CD14-positive monocyte (primary cell): ENCODE measurements at places on chromosomes 7 and 10.
A peak's percentile ranks its signal among the peaks of the same experiment; 100 is the strongest.

DNA sequence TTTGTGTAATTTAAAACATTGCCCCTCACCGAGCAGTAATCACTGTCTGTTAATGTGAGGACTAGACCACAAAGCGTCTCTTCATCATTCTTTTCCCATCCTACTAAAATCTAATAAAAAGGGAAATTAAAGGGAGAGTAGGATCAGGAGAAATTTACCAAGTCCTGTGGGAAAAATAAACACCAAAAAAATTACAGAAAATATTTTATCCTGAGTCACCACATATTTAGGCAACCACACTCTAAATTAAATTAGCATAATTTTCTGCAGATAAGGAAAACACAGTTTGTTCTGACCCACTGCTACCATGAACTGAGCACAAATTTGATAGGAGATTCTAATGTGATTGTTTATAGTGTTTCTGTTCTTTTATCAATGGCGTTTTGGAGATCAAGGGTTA is 49.3 kb downstream of the CCDC6 start:
- peaks cover 4% of the 10 kb centered on the region for H3K4me1 ChIP-seq
- DNase-seq, result no peak
- no peak overlapping the region for H3K4me3 ChIP-seq
- H3K27me3 ChIP-seq, result no peaks in the 10 kb centered on the region
- H3K36me3 ChIP-seq, result peaks cover 2% of the 10 kb centered on the region

DNA sequence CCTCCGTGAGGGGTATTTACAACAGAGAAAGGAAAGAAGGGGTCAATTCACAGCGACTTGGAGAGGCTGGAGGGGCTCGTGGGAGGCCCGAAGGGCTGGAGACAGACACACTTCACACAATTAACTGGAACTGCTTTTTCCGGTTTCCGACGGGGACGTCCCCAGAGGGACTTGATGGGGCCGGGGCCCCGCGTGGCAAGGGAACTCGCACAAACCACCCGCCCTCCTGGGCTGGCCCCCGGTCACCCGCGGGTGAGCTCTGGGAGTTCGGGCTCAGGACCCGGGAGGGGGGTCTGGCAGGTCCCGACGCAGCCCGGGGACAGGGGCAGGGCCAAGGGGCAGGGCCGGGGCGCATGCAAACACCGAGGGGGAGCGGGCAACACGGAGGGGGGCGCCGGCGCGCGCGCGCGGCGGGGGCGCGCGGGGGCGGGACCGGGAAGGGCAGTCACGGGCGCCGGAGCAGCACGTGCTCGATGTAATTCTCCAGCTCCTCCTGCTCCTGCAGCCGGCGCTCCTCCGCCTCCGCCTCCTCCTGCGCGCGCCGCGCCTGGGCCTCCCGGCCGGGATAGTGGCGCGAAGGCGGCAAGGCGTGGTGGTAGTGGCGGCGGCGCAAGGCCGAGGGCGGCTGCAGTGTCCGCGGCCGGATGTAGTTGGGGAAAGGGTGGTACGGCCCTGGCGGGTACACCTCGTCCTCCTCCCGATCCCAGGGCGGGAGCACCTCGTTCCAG is 2.7 kb downstream of the VGF start:
- H3K27me3 ChIP-seq, result peaks cover 35% of the 10 kb centered on the region
- peaks cover 7% of the 10 kb centered on the region for H3K36me3 ChIP-seq
- no peak overlapping the region for H3K4me3 ChIP-seq
- no peak overlapping the region for H3K27ac ChIP-seq
- peaks cover 30% of the 10 kb centered on the region for H3K4me1 ChIP-seq
- DNase-seq, result no peak

- no peak overlapping the region for H3K27ac ChIP-seq
- no peaks in the 10 kb centered on the region for H3K36me3 ChIP-seq
- H3K4me3 ChIP-seq, result no peak overlapping the region
- no peaks in the 10 kb centered on the region for H3K4me1 ChIP-seq
These were observed 20.2 kb downstream of the DNAJB9 start for GRCh38 chr7:108589874-108590273.

GRCh38 chr7:43868181-43868580 is 1.1 kb downstream of the MRPS24 start:
- DNase-seq, result no peak
- H3K36me3 ChIP-seq, result peaks cover 13% of the 10 kb centered on the region
- H3K27ac ChIP-seq, result no peak overlapping the region
- H3K4me1 ChIP-seq, result peaks cover 18% of the 10 kb centered on the region

DNA sequence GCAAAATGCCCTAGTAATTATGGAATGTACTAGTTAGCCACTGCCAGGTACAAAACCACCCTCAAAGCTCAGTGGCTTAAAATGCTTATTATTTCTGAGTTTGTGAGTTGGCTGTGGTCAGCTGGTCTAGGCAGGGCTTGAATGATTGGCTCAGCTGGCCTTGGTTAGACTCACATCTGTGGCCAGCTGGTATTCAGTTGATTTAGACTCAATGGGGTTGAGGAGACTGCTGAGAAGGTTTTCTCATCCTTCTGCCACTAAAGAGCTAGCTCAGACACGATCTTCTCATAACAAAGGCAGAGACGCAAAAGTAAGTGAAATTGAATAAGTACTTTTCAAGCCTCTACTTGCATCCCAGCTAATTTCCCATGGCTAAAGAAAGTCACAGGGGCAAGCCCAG is 57.1 kb upstream of the CYP2C18 start:
- H3K27ac ChIP-seq, result no peak overlapping the region
- no peak for DNase-seq
- H3K4me1 ChIP-seq, result peaks cover 2% of the 10 kb centered on the region
- H3K4me3 ChIP-seq, result no peak overlapping the region

DNA sequence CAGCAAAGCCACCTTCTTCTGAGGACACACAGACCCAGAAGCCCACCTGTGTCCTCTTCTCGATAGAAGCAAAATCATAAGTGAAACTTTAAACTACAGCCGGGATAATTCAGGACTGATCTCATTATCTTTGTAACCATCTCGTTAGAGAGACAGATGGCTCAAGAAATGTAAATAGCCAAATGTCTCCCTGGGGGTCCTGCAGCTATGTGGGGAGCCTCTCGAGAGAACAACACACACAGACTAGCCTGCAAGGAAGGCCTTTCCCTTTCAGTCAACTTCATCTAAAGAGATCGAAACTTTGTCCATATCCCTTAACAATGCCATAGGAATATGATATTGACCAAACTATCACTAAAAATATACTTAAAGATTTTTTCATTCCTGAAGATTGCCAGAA is 93.5 kb downstream of the VWC2 start:
- H3K4me1 ChIP-seq, result no peaks in the 10 kb centered on the region
- H3K27ac ChIP-seq, result no peak overlapping the region
- no peaks in the 10 kb centered on the region for H3K27me3 ChIP-seq
- DNase-seq, result no peak

DNA sequence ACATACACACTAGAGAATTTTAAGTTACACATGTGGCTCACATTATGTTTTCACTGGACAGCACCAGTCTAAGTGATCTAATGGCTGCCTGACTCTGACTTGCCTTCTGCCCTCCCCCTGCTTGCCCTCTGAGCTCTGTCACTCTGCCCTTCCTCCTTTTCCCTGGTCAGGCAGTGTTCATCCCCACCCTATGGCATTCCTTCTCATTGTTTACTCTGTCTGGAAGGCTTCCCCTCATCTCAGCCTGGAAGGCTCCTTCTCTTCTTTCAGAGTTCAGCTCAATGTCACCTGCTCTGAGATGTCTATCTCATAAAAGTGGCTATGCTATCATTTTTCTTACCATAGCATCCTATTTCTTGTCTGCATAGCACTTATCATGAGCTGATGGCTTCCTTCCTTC is 305.7 kb downstream of the BMPER start:
- H3K27me3 ChIP-seq, result no peaks in the 10 kb centered on the region
- H3K4me1 ChIP-seq, result no peaks in the 10 kb centered on the region
- no peak overlapping the region for H3K4me3 ChIP-seq
- no peak for DNase-seq
- H3K27ac ChIP-seq, result no peak overlapping the region
- H3K36me3 ChIP-seq, result no peaks in the 10 kb centered on the region

GRCh38 chr7:111752022-111752582 is 189.8 kb upstream of the IMMP2L start:
- H3K27me3 ChIP-seq, result no peaks in the 10 kb centered on the region
- DNase-seq, result peak; percentile 33
- no peak overlapping the region for H3K27ac ChIP-seq
- no peak overlapping the region for H3K4me3 ChIP-seq
- no peaks in the 10 kb centered on the region for H3K36me3 ChIP-seq
- no peaks in the 10 kb centered on the region for H3K4me1 ChIP-seq

DNA sequence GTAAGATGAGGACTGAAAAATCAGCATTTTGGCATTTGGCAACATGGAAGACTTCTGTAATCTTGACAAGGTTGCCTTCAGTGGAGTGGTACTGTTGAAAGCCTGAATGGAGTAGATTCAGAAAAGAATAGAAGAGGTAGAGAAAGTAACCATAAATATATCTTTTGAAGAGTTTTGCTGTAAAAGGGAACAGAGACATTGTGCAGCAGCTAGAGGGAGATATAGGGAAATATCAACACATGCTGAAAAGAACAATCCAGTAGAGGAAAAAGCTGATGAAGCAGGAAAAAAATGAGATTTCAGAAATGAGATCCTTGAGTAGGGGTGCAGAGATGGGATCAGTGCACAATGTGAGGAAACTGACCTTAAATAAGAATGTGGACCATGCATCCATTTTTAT is 60.0 kb downstream of the RAPGEF5 start:
- no peaks in the 10 kb centered on the region for H3K27me3 ChIP-seq
- no peak overlapping the region for H3K27ac ChIP-seq
- no peaks in the 10 kb centered on the region for H3K36me3 ChIP-seq
- H3K4me1 ChIP-seq, result no peaks in the 10 kb centered on the region

- peak overlapping the region; percentile 7 for H3K27ac ChIP-seq
- no peaks in the 10 kb centered on the region for H3K27me3 ChIP-seq
- no peaks in the 10 kb centered on the region for H3K4me1 ChIP-seq
- H3K36me3 ChIP-seq, result peaks cover 70% of the 10 kb centered on the region
- H3K4me3 ChIP-seq, result no peak overlapping the region
- DNase-seq, result no peak
These were observed 68.5 kb downstream of the BTAF1 start for GRCh38 chr10:91992031-91992430.

- peaks cover 57% of the 10 kb centered on the region for H3K27me3 ChIP-seq
- H3K36me3 ChIP-seq, result no peaks in the 10 kb centered on the region
These were observed 6.3 kb upstream of the ZNF503 start for GRCh38 chr10:75407713-75408508.

- no peak for DNase-seq
- H3K4me3 ChIP-seq, result no peak overlapping the region
- H3K27me3 ChIP-seq, result no peaks in the 10 kb centered on the region
- peaks cover 31% of the 10 kb centered on the region for H3K36me3 ChIP-seq
These were observed 992 bp upstream of the KIFBP start for GRCh38 chr10:68987611-68988010.
